ENCODE measurements at places on chromosomes 11 and 22. TPM values are rescaled to one million over a fixed set of nuclear protein-coding genes. Genes with fewer than 3 reads are reported as not detected.

DNA sequence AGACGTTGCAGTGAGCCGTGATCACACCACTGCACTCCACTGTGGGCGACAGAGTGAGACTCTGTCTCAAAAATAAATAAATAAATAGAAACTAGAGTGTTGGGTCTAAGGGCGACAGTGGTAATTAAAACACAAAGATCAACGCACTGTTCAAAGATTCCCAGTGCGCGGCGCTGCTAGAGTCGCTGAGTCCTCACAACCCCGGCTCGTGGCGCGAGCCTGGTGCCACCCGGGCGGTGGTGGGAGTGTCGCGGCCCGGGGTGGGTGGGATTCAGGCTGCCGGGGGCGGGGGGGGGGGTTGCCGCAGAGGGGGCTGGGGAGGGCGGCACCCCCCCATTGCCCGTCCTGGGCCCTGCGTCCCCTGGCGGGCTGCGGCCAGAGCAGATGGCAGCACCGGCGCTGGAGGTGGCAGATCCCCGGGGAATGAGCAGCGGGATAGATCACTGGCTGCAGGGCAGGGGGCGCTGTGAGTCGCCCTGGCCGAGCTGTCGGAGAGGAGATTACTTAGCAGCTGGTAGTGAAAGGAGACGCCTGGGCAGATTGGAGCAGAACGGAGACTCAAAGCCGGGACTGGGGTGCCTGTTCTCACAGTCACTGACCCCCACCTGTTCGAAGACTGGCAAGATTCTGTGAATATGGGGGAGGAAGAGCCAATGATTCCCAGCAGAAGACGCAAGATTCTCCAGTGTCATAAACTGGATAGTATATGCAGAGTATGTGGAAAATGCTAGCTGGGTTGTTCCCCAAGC lies 30.2 kb upstream of the APOBEC3A start:
- peak; percentile 4 for DNase-seq

The BARX2 gene
- total RNA-seq = not detected

DNA sequence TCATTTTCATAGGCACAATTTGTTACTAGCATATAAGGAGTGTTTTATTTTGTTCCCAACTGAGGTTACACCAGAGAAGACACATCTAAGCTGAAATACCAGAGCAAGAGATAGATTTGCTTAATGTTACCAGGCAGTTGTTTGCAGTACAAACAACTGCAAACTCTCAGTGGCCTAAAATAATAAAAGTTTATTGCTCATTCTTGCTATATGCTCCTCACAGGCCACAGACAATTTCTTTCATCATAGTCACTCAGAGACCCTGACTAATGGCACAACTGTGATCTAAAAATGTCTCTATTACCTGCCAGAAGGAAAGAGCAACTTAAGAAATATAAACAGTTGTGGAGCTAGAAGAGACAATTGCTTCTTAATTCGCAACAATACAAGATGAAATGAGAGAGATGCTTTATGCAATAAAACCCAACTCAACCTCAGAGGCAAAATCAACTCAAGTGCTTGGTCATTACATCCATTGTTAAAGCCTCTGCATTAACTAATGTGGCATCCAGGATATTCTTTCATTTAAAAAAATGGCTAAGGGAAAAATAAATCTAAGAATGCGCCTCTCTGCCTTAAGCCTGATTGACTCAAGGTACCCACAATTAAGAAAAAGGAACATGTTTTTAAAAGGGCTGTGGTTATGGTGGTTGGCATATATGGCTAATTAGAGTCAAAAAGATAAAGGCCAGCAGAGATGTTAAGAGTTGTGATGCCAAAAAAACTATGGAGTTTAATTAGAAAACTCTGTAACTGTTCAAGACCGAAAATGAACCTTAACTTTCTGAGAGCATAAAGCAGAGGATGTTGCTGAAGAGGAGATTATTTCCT lies 103.7 kb downstream of the CD44 start:
- no peak for DNase-seq

The TPBGL gene
- total RNA-seq = 0.47 TPM

Measured in T-cell (primary cell).